ENCODE measurements at places on chromosomes 1 and 21.

DNA sequence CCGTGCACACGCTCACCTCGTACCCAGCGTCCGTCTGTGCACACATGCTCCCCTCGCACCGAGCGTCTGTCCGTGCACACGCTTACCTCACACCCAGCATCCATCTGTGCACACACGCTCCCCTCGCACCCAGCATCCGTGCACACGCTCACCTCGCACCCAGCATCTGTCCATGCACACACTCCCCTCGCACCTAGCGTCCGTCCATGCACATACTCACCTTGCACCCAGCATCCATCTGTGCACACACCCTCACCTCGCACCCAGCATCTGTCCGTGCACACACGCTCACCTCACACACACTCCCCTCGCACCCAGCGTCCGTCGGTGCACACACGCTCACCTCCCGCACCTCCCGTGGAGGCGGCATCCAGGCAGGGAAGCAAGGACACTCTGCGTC is 24.4 kb upstream of the COL18A1 start:
- no peak for DNase-seq

DNA sequence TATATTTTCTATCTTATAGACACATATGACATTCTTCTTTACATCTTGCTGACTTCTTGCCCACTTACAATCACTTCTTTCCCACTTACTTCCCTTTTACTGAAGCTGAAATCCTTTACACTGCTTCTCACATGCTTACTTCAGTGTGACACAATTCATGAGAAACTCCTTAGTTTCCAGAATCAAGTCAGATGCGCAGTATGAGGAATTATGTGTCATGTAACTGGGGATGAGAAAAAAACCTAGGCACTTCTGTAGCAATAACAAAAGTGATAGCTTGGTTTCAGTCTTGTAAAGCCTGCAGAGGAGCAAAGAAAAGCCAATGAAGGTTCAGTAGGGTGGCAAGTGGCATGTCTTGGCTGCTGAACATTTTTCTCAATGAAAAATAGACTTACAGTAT is 566.2 kb upstream of the RGS18 start:
- DNase-seq: no peak

GRCh38 chr1:53546409-53547155 is 87.4 kb downstream of the DMRTB1 start:
- no peak for DNase-seq

GRCh38 chr1:166594646-166595045 is 244.6 kb upstream of the POGK start:
- no peak for DNase-seq

- no peak for DNase-seq
Measured at GRCh38 chr1:44609768-44610526, 64.3 kb downstream of the TMEM53 start.

GRCh38 chr1:11537380-11537764 is 58.4 kb downstream of the DISP3 start:
- no peak for DNase-seq

DNA sequence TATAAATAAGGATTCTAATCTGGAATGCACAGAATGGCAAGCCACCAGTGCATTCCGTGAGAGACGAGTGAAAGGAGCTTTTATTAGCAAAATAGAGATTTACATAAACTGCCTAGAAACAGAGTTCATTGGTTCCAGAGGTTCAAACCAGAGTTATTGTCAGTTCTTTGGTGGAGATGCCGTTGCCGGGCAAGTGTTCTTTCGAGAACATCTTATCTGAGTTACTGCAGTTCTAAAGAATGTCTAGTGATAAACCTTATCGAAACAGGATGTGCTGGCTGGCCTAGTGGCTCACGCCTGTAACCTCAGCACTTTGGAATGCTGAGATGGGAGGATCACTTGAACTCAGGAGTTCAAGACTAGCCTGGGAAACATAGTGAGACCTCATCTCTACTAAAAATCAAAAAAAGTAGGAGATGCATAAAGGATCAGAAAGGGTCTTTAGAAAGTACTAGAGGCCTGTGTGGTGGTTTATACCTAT is 19.9 kb upstream of the EVI5 start:
- DNase-seq: no peak

GRCh38 chr1:151238467-151238739 is 16.1 kb upstream of the PSMD4 start:
- DNase-seq: no peak

GRCh38 chr1:11761988-11762406 is at the start of gene C1orf167:
Gene C1orf167 (plus strand): TSS chr1:11762193. CDS start chr1:11764401, 2,208 bp downstream.
- DNase-seq: peak; percentile 32

DNA sequence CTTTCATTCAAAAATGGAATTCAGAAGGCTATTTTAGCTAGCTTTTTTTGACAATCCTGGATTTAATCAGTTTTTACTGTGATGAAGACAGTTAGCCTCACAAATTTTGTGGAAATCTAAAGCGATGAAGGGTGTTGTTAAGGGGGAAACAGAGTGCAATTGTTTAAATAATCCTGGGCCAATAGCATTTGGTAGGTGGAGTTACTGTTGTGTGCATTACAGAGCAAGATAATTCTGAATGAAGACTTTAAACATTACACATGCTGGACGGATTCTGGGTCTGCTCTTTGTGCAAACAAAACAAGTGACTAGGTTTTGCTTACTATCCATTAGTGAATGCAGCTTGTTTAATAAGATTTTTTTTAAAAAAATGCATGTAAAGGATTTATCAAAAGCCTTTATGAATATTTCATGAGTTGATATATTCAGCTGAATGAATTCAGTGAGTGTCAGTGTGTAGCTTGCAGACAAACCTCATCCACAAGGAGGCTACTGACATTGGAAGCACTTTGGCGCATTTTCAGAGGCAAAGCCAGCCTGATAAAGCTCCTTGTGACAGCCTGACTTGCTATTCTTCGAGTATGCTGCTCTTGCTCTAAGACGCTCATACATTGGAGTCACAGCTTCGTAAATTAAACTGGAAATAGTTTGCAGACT is 199.6 kb downstream of the PDE4B start:
- no peak for DNase-seq

GRCh38 chr1:155044812-155045657 is 6.1 kb upstream of the ADAM15 start:
- DNase-seq: peak; percentile 64

GRCh38 chr1:118842452-118843201 is 145.5 kb downstream of the TBX15 start:
- DNase-seq: no peak

DNA sequence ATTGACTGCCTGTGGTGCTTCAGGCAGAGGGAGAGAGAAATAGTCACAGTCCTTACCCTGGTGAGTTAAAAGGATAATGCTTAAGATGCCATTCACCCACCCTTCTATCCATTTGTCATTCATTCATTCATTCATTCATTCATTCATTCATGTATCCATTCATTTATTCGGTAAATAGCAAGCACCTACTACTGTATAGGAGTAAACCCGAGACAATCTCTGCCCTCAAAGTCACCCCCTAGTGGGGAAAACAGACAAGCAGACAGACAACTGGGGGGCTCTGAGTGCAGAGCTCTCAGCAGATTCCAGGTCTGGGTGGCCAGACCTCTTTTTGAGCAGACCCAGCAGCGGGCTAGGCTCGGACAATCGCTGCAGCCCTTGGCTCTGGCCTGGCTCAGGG is 14.1 kb upstream of the ACTL8 start:
- no peak for DNase-seq

DNA sequence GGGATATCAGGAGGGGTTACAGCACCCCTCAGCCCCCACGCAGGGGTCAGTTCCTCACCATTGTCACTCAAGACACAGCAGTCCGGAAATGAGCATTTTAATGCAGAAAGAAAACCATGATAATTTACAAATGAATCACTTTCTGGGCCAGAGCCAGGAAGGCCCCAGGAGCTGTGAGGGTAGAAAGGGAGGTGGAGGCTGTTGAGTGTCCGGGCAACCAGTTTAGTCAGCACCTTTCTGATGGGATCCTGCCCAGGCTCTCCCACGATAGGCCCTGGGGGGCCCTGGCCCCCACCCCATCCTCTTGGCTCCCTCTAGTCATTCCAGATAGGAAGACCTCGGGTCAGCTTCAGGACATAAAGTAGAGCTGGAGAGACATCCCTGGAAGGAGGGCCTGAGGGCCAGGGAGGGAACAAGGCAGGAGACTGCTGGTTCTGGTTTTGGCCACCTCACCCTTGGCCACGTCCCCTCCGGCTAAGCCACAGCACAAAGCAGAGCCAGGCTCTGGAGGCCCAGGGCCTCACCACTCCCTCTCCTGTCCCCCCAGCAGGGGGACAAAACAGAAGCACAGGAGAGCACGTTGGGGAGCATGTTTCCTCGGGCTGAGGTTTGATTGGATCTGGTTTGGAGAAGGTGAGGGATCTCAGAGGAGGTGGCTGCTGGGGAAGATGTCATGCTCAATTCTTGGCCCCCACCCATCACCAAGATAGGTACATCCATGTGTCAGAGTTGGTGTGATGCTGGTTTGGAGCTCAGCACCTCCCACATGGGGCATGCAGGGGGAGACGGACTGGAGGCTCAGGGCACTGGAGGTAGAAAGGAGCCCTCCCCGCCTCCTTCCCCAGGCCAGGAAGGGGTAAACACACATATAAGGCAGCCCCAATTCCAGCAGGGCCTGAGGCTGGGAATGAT is 20.6 kb downstream of the ETNK2 start:
- DNase-seq: no peak

GRCh38 chr1:44603718-44604117 is 70.6 kb downstream of the TMEM53 start:
- no peak for DNase-seq

DNA sequence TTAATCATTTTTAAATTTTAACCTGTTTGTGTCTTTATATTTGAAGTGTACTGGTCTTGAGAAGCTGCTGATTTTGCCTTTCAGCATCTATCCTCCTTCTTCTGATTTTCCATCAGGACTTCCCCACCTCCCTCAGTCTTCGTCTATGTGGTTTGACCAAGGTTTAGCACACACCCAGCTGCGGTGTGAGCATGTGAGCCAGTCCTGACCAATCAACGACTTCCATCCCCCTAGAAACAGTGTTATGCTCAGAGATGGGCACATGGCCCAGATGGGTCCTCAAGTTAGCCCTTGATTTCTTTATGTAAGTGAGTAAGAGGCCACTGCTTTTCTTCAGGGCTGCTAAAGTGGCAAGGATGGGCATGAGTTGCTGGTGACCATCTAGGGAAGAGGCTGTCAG is 190.8 kb downstream of the MATN1 start:
- DNase-seq: no peak

- DNase-seq: no peak
Measured at GRCh38 chr1:181040284-181040865, 6.6 kb downstream of the MR1 start.

DNA sequence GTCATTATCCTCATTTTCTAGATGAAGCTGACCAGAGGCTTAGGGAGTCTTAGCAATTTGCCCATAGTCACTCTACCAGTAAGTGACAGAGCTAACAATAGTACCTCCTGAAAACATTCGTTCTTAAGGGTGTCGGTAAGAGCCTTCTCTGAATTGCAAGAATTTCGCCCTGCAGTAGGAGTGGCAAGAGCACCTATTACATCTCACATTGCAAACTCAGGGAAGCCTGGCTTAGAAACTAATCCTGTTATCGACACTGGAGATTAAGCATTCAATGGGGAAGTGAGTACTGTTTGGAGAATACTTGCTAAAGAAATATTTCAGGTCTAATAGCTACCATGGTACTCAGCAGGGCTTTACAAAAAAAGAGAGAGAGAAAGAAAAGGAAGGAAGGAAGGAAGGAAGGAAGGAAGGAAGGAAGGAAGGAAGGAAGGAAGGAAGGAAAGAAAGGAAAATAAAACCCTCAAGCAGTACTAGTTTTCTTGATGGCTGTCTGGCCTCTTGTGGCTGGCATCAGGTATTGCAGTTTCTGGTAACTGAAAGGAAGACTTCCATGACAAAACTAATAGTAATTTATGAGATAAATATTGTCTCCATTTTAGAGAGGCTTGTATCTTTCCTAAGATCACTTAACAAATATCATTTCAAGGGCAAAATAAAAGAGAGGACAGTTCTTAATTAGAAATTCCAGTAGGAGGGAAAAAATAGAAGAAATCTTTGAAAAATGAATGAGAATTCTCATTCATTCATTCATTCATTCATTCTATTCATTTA is 10.4 kb downstream of the C1orf226 start:
- DNase-seq: no peak

GRCh38 chr21:42445311-42445710 is 41.6 kb downstream of the UBASH3A start:
- DNase-seq: no peak

GRCh38 chr21:16608209-16608830 is 878.5 kb downstream of the USP25 start:
- no peak for DNase-seq

All from activated naive CD4-positive, alpha-beta T cell treated with Interleukin-2 at 50 U/mL for 16 hours (primary cell).